ELF-1 (cell line): ENCODE measurements at places on chromosomes 1 and 21.

DNA sequence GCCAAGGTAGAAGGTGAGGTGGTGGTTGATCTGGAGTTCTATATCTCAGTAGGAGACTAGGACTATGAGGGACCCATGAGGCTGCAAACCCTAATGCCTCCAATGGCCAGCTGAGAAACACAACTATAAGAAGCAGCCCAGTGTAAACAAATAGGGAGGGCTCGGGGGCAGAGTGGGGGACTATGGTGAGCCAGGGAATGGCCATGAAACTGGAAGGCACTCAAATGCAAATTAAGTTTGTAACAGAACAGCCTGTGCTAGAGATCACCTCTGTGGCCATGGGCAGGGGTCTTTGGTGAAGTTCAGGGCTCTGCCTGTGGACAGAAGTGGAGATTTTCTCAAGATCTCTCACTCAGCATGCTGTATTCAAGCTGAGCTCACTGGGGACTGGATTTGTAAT lies 187.1 kb downstream of the GRIK3 start:
- peak; percentile 17 for DNase-seq

- DNase-seq: no peak
These were observed 306.8 kb upstream of the PLXNA2 start for GRCh38 chr1:208551024-208551423.

- no peak for DNase-seq
These were observed 255.4 kb upstream of the IRF2BP2 start for GRCh38 chr1:234865171-234866006.

DNA sequence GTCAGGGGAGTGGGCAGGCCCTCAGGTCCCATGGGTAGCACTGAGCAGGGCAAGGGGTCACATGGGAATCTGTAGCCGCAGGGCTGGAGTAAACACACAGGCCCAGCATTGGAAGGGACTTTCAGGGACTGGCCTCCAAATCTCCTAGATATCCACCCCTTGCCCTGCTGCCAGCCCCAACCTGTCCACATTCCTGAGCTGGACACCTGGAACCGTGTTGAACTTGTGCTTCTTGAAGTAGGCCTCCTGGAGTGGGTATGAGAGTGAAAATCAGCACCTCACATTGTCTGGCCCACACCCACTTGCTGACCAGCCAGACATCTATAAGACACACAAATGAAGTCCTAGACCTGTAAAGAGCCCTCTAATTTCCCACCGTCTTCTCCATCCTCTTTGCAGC lies 7.7 kb downstream of the POMGNT1 start:
- DNase-seq: no peak

- DNase-seq: no peak
These were observed 19.8 kb downstream of the RO60 start for GRCh38 chr1:193079187-193079586.

GRCh38 chr1:2965676-2966075 lies 55.6 kb upstream of the ACTRT2 start:
- no peak for DNase-seq

- DNase-seq: peak; percentile 48
These were observed 29.2 kb upstream of the CNTN2 start for GRCh38 chr1:205013683-205014367.

DNA sequence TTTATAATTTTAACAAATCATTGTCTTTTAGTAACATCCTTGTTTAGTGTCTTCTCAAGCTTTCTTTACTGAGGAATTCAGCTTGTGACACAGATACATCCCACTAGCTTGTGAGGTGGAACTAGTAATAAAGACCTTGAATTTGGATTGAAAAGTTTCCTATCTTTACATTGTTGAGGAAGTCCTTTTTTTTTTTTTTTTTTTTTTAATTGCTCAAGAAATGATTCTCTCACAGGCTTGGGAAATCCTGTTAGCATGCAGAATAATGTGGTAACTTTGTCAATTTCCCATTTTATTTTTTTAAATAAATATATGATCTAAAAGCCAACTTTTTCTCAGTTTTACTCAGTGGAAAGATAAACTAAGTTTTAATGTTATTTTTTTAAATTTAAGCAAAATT lies 15.8 kb downstream of the DENND2D start:
- DNase-seq: no peak

DNA sequence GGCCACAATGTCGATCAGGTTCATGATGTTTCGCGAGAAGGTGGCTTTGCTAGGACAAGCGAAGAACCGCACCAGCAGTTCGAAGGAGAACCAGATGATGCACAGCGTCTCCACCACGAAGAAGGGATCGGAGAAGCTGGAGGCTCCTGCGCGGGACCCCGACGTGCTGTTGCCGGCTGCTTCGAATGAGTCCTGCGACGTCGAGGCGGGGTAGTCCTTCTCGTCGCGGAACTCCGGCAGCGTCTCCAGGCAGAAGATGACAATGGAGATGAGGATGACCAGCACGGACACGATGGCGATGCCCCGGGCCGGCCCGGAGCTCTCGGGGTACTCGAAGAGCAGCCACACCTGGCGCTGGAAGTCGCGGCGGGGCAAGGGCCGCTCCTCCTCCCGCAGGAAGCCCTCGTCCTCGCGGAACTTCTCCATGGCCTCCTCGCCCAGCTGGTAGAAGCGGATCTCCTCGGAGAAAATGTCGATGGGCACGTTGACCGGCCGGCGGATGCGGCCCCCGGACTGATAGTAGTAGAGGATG lies 869 bp downstream of the KCNA3 start:
- DNase-seq: no peak

DNA sequence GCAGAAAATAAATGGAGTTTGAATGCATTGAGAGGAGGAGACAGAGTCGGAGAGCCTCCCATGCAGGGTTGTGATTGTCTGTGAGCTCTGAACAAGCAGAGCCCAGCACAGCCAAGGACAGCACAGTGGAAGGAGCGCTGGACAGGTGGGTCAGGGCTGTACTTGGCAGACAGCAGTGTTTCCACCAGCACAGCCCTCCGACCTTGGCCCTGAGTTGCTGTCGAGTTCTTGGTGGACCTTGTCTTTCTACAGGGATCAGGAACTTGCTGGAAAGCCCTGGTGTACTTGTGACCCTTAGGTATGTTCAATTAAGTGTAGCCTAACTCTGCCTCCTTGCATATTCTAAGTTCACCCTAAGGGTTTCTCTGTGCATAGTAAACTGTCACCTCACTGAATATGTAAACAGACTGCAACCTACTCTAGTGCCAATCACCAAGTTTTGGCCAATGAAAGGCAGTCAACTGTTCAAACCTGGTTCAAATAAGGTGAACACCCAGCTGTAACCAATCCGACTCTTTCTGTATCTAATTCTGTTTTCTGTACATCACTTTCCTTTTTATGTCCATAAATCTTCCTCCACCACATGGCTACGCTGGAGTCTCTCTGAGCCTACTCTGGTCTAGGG lies 86.6 kb upstream of the SLC25A33 start:
- no peak for DNase-seq

DNA sequence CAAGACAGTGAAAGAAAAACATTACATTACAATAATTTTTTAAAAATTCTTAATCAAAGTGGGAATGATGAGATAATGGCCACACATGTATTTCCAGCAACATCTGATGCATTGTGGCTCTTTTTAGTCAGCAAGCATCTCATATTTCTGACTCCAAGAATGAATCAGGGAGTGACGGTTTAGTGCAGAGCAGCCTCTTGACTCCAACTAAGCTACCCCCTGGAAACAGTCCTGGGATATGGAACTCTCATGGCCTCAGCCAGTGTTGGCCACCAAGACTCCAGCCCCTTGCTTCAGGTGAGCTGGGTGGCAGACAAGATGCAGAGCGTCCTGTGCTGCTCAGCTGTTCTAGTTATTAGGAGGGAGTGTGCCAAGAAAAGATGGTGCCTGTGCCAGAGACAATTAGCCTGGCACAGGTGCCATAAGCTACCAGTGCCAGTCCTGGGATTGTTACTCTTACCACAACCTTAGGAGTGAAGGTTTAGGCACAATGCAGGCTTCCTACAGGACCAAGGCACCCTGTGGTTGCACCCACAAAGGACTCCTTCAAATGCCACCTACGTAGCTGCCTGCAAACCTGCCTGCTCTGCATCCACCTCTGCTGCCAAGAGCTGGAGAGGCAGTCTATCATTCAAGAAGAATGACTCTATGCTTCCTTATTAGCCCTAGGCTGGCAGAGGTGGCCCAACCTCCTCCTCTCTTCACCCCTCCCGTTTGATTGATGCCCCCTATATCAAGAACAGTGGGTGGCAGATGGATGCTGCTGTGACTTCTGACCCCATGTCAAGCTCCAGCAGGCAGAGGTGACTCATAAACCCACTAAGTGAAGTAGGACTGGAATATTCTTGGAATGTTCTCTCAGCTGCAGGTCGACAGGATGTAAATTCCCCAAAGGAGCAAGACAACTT lies 6.0 kb upstream of the SEC16B start:
- DNase-seq: no peak

GRCh38 chr1:6509919-6510291 lies 18.4 kb upstream of the PLEKHG5 start:
- no peak for DNase-seq

DNA sequence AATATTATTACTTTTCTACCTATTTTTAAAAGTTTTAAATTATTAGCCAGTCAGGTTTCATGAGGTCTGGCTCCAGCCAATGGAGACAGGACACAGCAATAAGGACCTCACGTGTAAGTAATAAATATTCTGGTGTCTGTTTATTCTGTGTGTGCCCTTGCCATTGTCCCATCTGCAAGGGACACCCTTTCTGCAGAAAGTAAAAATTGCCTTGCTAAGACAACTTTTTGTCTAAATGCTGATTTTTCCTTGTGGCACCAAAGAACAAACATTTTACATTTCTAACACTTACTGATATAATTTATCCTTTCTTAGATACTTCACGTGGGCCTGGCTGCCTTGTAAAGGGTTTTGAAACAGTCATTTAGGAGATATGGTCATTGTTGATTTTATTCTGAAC lies 29.4 kb downstream of the OVAAL start:
- DNase-seq: no peak
